ENCODE measurements at places on chromosomes 5 and 9.

- DNase-seq, result no peak
These were observed 56.8 kb downstream of the SEMA4D start for GRCh38 chr9:89440951-89441654.

DNA sequence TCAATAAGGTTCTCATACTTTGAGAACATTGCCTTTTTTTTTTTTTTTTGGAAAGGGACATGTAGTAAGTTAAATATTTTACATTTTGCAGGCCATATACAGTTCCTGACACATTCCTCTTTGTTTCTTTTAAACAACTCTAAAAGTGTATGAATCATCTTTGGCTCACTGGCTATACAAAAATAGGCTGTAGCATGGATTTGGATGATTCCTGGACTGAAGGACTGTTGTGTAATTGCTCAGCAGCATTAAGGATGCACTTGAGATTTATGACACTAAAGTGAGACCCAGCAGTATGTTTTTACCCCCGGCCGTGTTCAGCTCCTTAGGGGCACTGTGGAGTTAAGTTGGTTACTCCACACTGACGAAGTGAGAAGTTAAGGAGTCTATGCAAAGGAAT lies 41.3 kb downstream of the VPS13A start:
- DNase-seq, result peak; percentile 2

- no peak for DNase-seq
These were observed 42.7 kb downstream of the FBXL17 start for GRCh38 chr5:108339220-108339619.

DNA sequence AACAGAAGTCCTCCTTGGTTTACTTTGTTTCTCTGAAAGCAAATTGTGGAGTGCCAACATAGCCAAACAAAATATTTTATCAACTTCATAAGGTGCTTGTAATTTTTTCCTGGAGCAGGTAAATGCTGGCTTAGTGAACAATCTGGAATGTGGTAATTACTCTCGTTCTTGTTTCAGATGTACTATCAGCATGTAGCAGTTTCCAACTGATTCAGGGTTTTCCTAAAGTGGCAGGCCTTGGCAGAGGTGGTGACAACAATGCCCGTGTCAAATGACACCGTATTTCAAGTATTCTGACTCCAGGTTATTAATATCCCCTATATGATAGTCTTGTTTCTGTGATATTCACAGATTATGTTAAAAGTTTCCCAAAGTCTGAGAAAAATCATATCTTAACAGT lies 1.2 kb downstream of the C9orf72 start:
- no peak for DNase-seq
